ENCODE measurements at places on chromosomes 3 and 15. TPM values are rescaled to one million over a fixed set of nuclear protein-coding genes. Genes with fewer than 3 reads are reported as not detected.

The C3orf20 gene
- total RNA-seq: under 0.01 TPM

The EFCC1 gene
- total RNA-seq: 9.2 TPM

The HAPLN3 gene
- 15.1 TPM for total RNA-seq

The LIPC gene
- total RNA-seq: 0.27 TPM

The RARRES1 gene
- 0.81 TPM for total RNA-seq

The SERPINI2 gene
- total RNA-seq: 1.6 TPM

The SPINK8 gene
- total RNA-seq: not detected

The ALPK3 gene
- total RNA-seq: 0.81 TPM

The CCRL2 gene
- 7.0 TPM for total RNA-seq

The P2RY14 gene
- total RNA-seq: 1.1 TPM
